NCI-H510A (cell line): ENCODE measurements at places on chromosomes 16 and 17.

DNA sequence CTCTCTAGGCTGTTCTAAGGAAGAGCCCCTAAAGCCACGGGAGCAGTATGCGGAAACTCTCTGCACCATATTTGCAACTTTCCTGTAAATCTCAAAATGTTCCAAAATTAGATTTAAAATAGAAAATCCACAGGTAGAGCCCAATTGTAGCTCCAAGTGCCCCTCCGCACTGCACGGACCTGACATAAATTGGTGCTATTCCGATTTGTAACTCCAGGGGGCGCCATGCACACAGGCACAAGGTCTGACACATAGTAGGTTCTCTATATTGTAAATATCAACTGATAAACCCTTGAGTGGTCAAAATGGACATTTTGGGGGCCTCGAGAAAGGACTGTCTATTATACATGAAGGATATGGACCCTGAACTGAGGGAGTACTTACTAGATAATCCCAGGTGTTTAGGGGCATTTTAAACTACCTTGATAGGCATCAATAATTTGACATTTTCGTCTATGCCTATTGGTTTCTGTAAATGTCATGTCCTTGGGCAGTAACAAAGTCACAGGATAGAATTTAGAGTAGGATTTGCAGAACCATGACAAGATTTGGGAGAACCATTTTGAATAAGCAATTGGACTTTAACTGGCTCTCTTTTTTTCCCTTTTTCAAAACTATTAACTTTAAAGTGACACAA lies 36.6 kb upstream of the TMEM132E start:
- no peak for DNase-seq

- no peak for DNase-seq
These were observed 76.8 kb downstream of the AIPL1 start for GRCh38 chr17:6358131-6358530.

DNA sequence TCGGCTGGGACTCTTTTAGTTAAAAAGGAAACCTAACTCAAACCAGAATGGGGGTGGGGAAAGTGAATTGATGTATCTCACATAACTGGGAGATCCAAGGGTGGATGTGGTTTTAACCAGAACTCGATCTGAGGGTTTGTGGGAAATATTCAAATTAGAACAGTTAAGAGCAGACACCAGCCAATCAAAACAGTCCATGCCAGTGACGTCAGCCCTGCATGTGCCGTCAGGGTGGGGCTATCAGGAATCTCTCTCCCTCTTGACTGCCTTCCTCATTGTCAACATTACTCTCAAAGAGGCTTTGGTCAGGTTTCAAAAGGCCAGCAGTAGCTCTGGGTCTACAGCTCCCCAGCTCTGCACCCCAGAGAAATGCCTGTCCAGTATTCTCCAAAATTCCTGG lies 94.2 kb upstream of the HSBP1 start:
- peak; percentile 52 for DNase-seq

DNA sequence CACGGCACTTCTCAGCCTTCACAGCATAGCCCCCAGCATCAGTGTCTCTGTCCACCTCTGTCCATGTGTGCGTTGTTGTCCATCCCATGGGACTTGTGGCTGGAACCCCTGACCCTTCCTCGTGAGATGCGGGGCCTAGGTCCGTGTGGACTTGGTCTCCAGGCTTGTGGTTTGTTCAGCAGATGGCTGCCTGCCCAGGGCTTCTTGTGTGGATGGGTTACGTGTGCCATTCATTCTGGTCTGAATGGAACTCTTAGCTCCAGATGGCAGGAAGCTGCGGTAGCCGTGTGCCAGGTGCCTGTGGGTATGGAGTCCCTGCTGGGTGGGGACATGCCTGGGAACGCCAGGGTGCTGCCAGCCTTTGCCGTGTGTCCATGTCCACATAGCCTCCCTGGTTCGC lies 31.7 kb upstream of the NUDT16L1 start:
- DNase-seq: no peak

DNA sequence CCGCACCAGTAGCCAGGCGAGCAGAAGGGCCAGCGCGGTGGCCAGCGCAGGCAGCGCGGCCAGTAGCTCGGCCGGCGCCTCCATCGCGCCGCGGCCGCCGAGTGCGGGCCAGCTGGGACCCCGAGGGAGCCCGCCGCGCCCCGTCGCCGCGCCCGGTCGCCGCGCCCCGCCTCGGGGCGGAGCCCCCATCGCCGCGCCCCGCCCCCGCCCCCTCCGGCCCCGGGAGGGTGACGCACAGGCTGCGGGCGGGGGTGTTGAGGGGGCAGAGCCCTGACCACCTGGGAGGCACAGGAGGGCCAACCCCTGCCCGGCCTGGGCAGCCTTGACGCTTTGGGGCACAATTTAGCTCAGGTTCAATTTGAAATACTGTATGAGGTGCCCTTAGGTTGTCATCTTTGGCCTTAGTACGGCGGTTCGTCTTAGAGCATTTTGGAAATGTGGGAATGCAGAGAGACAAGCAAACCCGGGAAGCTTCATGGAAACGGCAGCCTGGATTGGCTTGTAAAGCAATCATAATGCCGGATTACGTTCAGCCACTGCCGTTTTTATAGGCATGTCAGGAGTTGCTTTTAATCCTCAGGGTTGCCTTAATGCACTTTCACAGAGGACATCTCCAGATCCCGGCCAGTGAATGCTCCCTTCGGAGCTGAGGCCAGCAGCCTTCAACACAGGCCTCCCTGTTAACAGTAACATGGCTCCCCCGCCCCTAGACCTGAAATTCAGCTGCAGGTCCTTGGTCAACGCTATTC lies at the start of gene MXRA7:
TSS of gene MXRA7 (minus strand) at position 103 of the 749 bp plus-strand sequence. CDS start at position 84, 19 bp downstream.
- no peak for DNase-seq

DNA sequence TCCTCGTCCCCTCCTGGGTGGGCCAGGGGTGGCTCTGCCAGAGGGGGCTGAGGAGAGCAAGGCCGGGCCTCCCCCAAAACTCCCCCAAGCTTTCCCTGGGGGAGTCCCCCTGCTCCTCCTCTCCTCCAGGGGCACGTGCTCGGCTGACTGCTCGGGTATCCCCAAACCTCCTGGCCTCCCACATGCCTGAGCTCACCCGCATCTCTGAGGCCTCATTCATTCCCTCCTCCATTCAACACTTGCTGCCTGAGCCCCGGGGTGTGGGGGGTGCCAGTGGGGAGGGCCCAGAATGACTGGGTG lies 83.1 kb downstream of the RTN4RL1 start:
- DNase-seq: no peak

DNA sequence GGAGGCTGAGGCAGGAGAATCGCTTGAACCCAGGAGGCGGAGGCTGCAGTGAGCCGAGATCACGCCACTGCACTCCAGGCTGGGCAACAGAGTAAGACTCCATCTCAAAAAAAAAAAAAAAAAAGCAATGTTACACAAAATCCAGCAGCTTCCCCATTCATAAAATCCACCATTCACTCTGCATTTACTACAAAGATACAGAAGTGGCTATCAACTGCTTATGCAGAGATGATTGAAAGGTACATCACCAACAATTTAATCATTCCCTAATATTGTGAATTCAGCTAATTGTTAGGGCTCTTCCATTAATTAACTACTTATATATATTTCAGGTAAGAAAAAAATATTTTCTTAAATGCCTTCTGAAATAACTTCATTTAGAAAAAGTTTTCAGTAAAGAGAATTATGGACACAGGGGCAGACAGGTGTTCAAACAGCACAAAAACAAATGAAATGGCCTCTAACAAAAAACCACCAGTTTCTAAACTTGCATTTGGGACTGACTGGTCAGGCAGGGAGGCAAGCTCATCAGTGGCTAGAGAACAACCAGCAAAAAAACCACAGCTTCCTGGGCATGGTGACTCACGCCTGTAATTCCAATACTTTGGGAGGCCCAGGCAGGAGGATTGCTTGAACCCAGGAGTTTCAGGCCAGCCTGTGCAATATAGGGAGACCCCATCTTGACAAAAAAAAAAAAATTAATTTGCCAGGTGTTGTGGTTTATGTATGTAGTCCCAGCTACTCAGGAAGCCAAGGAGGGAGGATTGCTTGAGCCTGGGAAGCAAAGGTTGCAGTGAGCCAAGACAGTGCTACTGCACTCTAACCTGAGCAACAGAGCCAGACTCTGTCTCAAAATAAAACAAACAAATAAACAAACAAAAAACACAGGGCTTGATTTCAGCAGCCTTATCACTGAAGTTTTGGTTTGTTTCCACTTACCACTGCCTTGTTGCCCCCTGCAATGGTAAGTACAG lies 26.3 kb downstream of the ERN1 start:
- DNase-seq: no peak

- no peak for DNase-seq
These were observed 947 bp downstream of the SLC7A6OS start for GRCh38 chr16:68309799-68310198.

DNA sequence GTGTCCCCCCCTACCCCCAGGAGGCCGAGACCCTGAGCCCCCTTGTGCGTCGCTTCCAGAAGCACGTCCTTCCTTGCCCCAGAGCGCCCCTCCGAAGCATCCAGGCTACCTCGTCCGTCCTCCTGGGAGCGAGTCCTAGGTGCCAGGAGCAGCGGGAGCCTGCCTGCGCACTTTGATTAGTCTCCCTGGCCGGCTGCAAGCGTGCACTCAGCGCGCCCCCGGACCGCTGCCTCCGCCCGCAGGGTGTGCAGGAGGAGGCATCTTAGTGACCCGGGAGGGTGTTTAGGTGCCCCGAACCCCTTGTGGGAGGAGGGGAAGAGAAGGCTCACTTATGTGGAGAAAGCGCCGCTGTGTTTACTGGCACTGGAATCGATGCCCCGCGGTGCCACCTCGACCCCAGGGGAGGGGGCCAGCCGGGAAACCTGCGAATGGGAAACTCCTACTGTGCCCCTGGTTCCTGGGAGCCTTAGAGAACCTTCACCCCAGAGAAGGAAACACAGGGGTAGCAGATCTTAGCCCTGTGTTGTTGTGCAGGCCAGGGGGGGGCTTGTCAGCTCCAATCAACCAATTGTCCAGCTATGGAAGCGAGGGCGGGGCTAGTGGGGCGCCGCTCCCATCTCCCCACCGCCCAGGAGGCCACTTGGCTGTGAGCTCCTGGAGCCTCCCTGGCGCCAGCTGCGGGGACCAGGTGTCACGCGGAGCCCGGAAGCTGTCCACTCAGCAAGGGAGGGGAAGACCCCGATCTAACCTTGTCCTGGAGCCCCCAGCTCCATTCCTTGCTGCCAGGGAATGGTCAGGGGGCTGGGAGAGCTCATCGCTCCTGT lies 922.8 kb upstream of the EEF2KMT start:
- no peak for DNase-seq

- DNase-seq: no peak
These were observed 4.7 kb upstream of the CDT1 start for GRCh38 chr16:88798772-88799455.

DNA sequence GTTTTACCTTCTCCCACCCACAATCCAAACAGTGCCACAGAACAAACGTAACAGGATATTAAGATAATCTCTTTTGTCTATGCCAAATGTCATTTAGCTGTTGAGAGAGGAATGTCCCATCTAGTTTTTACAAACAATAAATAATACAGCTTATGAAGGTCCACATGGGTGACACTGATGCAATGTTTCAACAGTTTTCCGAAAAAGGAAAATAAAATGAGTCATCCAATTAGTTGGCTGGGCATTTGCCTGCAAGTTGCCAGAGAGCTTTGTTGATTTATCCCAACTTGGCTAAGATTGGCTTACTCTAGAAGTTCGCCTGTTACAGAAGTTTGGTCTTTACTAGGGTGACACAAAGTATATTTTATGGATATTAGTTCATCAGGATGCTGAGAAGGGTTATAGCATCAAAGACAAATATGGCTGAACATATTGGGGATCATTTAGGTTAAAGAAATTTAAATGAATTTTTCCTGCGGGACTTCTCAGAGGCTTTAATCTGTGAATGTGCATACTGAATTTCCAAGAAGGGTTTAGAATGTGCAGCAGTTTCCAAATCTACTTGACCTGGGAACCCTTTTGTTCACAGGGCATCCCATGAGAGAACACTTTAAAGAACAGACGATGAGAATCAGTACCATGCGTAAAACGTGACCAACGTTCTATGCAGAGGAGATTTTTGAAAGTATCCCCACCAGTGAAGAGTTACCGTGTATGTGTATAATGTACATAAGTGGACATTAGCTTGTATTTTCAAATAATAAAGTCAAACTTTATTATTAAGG lies 73.1 kb downstream of the CDH13 start:
- no peak for DNase-seq

- DNase-seq: no peak
These were observed 80.3 kb upstream of the GOT2 start for GRCh38 chr16:58814348-58814801.

- DNase-seq: no peak
These were observed 5.5 kb downstream of the CREBBP start for GRCh38 chr16:3874794-3875692.

GRCh38 chr16:53224951-53225533 lies 170.3 kb downstream of the CHD9 start:
- DNase-seq: no peak

DNA sequence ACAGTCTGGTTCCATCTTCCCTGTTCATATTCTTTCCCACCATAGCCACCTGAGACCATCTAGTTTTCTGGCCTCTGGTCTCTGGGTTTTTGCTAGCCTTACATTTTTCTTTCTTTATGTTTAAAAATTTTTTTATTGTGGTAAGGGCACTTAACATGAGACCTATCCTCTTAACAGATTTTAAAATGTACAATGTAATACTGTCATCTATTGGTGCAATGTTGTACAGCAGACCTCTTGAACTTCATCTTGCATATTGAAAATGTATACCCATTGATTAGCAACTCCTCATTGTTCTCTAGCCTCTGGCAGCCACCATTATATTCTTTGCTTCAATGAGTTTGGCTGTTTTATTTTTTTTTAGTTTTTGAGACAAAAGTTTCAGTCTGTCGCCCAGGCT lies 39.2 kb downstream of the ITGAM start:
- no peak for DNase-seq

DNA sequence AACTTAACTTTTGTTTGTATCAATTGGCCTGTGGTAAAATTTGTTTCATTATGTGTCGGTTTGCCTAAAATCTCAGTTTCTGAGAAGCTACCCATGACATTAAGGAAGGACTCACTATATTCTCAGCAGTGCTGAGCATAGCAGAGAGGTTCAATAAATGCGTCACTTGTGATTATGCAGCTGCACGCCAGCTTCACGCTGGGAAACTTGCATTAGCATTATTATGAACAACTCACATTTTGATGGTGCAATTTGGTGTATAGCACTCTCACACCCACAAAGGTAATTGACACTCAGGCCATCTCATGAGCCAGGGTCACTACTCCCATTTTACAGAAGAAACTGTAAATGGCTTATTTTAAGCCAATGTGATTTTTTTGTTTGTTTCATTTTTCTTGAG lies 80.6 kb upstream of the SALL1 start:
- no peak for DNase-seq

DNA sequence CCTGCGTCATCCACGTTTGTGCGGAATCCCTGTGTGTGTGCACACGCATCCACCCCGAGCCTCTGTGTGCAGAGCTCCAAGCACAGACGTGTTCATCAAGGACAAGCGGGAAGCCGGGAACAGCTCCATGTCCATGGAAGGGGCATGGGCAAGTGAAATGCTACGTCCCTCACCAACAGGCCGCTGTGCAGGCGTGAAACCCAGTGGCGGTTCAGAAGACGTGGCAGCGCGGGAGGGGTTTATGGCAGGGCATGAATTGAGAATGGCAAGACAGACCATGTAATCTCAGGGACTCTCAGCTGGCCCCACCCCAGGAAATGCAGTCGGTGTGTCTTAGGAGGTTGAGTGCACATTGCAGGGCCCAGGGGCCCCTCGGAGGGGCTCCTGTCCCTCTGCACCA lies 52.7 kb downstream of the TBC1D16 start:
- DNase-seq: no peak
